ENCODE measurements at places on chromosomes 1 and 21. TPM values are rescaled to one million over a fixed set of nuclear protein-coding genes. Genes with fewer than 3 reads are reported as not detected.

Gene OR2L2
- not detected for total RNA-seq

Gene TP73
- 0.18 TPM for total RNA-seq

Gene HCRTR1
- total RNA-seq: 0.18 TPM

Gene FAM3B
- not detected for total RNA-seq

Gene UBASH3A
- not detected for total RNA-seq

Gene RAB25
- not detected for total RNA-seq

Gene TNFSF4
- 0.49 TPM for total RNA-seq

Gene CTSS
- 31.6 TPM for total RNA-seq

Gene ZNF683
- not detected for total RNA-seq

Gene CACNA1S
- not detected for total RNA-seq

Gene CCDC27
- total RNA-seq: not detected

Gene ESPN
- not detected for total RNA-seq

Gene ALX3
- total RNA-seq: not detected

Gene UTS2
- not detected for total RNA-seq

Gene CAPN9
- total RNA-seq: not detected

Gene SPATA46
- not detected for total RNA-seq

Gene FOXJ3
- total RNA-seq: 17.4 TPM

Gene SCCPDH
- total RNA-seq: 55.1 TPM

Gene PINK1
- total RNA-seq: 43.0 TPM

Gene MX2
- 4.2 TPM for total RNA-seq

Gene KRTAP12-2
- total RNA-seq: not detected

Gene TRIM58
- total RNA-seq: 0.09 TPM

Gene KRTAP6-2
- not detected for total RNA-seq

Gene AADACL4
- total RNA-seq: not detected

Gene ADGRB2
- total RNA-seq: 11.3 TPM

Gene PCBP3
- total RNA-seq: 1.2 TPM

Gene TMEM200B
- total RNA-seq: 9.5 TPM

Gene LUZP1
- 26.2 TPM for total RNA-seq

Gene TRIM67
- not detected for total RNA-seq

Gene LGR6
- total RNA-seq: not detected

Gene GLIS1
- total RNA-seq: 1.6 TPM

Gene ADORA3
- total RNA-seq: not detected

Gene PODN
- total RNA-seq: 47.5 TPM

Gene LHX8
- total RNA-seq: not detected

Gene DNAJC28
- total RNA-seq: 3.7 TPM

Gene SRGAP2C
- 35.0 TPM for total RNA-seq

Gene PIK3CD
- total RNA-seq: 3.0 TPM

Gene OR2T35
- not detected for total RNA-seq

Gene FCRL4
- not detected for total RNA-seq

Gene SASS6
- total RNA-seq: 0.74 TPM

Gene RYR2
- total RNA-seq: 0.25 TPM

Gene OR2L5
- not detected for total RNA-seq

Gene METTL25B
- 10.9 TPM for total RNA-seq

Gene LCE2A
- total RNA-seq: not detected

Gene STUM
- total RNA-seq: 0.98 TPM

Gene PRDM16
- total RNA-seq: 11.3 TPM

Gene DIRAS3
- 1.2 TPM for total RNA-seq

Gene SYT6
- not detected for total RNA-seq

Gene SH2D5
- 1.6 TPM for total RNA-seq

Gene USH2A
- total RNA-seq: under 0.01 TPM

Gene CTTNBP2NL
- total RNA-seq: 24.4 TPM

Gene NCMAP
- not detected for total RNA-seq

Gene PRR9
- not detected for total RNA-seq

Measured in fibroblast of the aortic adventitia (primary cell).